ENCODE measurements at places on chromosomes 7 and 10.

DNA sequence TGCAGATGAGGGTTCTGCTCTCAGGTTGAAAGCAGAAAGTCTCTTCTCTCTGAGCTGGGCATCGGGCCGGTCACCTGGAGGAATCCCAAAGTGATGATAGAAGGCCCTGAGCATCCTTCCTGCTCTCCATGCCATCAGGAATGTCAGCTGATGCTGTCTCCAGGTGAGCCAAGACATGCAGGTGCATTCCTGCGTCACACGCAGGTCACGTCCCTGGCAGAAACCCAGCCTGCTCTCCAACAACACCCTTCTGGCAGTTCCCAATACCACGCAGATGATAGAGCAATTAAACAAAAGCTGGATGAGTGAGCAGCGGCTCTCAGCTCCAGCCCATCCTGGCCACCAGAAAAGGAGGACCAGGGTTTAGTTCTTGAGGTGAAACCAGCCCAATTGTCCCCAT, 6.9 kb upstream of the WIPI2 start:
- DNase-seq: no peak

GRCh38 chr7:48782511-48782910, 141.8 kb upstream of the CDC14C start:
- no peak for DNase-seq

DNA sequence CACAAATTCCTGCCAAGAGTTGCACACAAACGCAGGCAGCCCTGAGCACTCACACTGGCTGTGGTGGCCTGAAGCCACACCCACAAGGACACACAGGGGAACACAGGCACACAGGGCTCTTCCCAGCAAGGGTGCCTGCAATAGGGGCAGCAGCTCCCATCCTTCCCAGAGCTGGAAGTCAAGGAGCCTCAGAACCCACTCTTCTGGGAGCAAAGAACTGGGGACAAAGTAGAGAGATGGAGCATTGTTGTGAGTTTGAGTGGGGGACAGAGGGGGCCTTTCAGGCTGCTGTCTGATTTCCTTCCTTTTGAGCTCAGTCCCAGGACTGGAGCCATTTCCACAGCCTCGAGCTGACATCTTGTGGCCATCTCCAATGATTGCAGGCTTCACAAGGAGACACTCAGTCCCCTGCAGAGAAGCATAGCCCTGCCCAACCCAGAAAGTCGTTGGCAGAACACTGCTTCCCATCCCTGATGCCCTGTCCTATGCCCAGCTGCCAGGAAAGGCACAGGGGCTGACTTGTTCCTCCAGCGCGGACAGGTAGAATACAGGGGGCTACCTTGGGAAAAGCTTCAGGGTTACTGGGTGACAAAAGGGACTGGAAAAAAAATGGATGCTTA, 34.4 kb upstream of the SLF2 start:
- DNase-seq: no peak

DNA sequence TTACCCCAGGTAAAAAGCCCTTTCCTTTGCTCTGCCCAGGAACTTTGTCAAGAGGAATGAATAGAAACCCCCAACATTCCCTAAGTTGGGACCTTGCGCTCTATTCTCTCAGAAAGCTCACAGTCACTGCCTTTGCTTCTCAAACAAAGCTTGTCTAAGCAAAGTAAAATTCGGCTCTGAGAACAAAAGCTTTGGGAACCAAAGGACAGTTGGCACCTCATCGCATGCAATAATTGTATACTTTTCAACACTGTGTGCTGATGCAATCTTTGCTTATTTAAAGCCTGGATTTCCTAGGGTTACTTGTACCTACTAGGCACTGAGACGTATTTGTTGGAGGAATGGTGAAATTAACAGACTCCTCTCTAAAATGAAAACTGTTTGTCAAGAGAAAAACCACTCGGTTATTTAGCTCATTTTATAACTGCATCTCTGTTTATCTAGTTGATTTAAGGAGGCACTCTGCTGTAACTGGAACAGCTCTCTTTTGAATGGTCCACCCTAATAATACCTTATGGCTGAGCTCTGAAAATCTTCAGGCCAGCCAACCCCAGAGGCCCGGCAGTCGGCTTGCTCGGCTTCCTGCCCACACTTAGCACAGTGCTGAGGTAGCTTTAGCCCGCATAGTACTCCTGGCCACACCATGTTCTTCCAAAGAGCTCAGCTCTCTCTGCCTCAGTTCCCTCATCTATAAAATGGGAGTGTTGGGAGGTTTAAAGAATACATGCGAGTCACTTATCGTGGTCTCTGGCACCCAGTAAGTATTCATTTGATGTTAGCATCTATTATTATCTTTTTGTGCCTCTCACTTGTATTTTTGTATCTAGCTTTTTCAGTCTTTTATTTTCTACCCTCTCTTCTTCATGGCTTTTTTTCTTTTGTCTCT, 80.2 kb upstream of the PRR15 start:
- DNase-seq: no peak

- no peak for DNase-seq
These were observed 41.7 kb downstream of the VCL start for GRCh38 chr10:74039561-74040145.

DNA sequence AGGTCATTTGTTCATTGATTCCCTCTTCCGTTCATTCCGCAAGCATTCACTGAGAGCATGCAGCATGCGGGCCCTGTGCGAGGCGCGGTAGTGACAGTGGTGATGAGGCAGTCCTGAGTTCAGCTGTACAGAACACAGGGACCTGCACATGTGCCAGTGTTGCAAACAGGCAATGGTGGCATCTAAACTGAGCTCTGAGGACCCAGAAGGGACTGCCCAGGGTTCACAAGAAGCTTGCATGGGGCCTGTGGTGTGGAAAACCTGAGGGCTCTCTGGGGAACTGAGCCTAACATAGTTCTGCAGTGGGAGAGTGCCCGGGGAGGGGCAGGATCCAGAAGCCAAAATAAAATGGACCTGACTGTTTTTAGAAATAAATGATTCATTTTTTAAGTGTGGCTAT, 13.2 kb downstream of the ZNF488 start:
- no peak for DNase-seq

GRCh38 chr10:97843281-97843671, 6.4 kb upstream of the GOLGA7B start:
- no peak for DNase-seq

DNA sequence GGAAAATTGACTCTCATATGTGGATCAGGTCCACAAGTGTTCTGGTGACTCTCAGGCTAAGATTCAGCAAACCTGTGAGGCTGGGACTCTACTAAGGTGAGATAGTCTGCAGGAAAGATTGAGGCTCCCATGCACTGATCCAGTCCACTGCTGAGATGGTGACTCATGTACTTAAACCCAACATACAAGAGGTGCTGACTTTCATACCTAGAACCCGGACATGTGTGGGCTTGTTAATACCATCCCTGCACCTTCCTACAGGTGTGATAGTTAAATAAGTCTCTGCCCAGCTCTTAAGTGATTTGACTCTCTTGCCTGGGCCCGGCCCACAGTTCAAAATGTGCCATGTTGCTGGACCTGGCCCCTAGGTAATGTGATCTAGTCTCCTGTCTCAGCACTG, 27.1 kb upstream of the ZNF107 start:
- no peak for DNase-seq

DNA sequence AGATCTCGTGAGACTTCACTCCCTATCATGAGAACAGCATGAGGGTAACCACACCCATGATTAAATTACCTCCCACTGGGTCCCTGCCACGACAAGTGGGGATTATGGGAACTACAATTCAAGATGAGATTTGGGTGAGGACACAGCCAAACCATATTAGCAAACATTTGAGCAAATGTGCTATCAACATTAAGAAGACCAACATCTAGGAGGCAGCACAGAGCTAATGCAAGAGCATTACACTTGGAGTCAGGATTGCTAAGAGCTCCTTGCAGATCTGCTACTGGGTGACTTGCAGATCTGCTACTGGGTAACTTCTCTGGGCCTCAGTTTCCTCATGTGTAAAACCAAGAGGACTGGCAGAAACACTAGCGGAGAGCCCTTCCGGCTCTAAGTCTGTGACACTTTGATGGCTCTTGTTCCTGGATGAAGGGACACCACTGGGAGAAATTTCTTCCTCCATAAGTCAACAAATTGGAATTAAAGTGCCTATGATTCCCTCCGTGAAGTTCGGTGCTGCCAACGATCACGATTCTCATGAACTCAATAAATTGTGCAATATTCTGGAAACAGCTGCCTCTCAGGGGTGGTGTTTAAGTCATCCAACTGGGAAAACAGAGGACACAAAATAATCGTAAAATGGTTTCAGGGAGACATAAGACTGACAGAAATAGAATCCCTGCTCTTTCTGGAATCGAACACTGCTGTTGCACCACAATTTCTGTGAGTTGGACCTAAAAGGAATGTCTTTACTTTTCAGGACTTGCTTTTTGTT, 115.8 kb upstream of the ITGB1 start:
- DNase-seq: no peak

- no peak for DNase-seq
These were observed 55.5 kb upstream of the NCF1 start for GRCh38 chr7:74718336-74718735.

DNA sequence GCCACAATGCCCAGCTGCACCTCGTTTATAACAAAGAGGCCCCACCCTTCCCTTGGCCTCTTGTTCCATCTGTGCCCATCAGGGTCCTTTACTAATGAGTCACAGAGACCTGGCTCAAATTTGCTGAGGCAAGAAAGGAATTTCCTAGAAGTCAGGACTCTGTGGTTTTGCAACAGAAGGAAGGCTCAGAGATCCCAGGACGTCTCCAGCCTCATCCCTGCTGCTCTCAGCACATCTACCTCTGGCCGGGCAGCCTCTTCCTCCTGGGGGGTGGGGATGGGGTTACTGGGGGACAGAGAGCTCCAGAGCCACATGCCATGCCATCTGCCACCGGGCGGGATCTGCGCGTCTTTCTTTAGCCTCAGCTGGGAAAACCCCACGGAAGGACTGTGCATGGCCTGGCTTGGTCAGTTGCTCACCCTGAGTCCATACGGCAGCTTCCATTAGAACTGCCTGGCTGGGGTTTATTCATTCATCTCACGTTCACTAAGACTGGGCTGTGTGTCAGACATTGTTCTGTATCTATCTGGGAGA, 41.9 kb upstream of the PSMG3 start:
- DNase-seq: no peak

- no peak for DNase-seq
These were observed 63.5 kb upstream of the SLC39A12 start for GRCh38 chr10:17888189-17888588.

DNA sequence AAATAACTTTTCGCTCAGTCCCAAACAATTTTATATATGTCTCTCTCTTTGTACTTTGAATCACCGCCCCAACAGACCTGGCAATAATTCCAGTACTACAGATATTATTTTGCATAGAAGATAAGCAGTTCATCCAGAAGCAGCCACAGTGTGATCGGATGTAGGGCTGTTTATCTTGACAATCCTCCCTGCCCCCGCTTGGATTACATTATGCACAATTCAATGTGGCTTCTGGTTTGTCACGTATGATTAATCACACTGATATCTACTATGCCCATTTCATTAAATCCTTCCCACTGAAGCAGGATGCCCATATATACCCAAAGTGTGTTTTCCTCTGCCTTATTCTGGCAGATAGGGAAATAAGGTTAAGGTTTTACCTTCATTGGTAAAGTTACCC, 115.2 kb downstream of the PDE1C start:
- no peak for DNase-seq

GRCh38 chr10:88106366-88106765, 242.9 kb downstream of the PTEN start:
- no peak for DNase-seq

All from stimulated activated CD8-positive, alpha-beta memory T cell treated with anti-CD3 and anti-CD28 coated beads, Interleukin-4, amount 100 ng/mL, for 1 hour (primary cell).